ENCODE measurements at places on chromosomes 4 and X. TPM values are rescaled to one million over a fixed set of nuclear protein-coding genes. Genes with fewer than 3 reads are reported as not detected.

The WWC2 gene
- 29.4 TPM for total RNA-seq

The STAG2 gene
- 54.6 TPM for total RNA-seq

The LANCL3 gene
- total RNA-seq, result not detected

The ATP2B3 gene
- total RNA-seq, result not detected

The SMIM10 gene
- 4.7 TPM for total RNA-seq

All from melanocyte of skin (primary cell).